ENCODE measurements at places on chromosomes 1 and 21.

GRCh38 chr1:12424087-12424529 is 193.9 kb downstream of the DHRS3 start:
- DNase-seq = no peak

- no peak for DNase-seq
These were observed 141.2 kb downstream of the FGGY start for GRCh38 chr1:59438058-59438560.

DNA sequence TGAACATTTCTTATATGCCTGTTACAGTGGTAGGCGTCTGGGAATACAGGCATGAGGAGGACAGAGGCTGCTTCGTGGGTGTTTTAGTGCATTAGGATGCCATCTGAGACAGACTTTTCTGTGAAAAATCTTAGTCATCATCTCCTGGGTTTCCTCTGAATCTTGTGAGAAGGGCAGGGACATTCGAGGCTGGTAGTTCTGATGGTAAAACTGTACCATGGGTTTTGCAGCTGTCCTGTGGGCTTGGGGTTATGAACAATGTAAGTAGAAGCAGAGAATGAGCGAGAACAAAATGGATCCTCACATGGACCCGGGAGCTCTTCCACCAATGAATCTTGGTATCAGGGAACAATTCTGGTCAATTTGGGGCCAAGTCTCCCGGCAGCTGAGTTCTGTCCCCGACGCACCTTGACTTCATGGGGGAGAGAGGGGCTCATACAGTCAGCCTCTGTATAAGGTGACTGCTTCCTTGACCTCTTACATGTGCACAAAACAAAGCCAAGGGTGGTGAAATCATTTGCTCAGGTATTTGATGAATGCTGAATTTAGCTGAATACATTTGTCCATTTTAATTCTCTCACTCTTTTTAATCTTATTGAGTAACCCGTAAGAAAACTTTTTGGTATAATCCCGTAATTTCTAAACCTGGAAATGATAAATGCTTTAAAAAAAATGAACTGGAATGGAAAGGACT is 63.6 kb upstream of the ERRFI1 start:
- DNase-seq = no peak

- no peak for DNase-seq
These were observed 6.3 kb upstream of the FNDC10 start for GRCh38 chr1:1606232-1606631.

- no peak for DNase-seq
These were observed 40.6 kb downstream of the GJA5 start for GRCh38 chr1:147719711-147720225.

DNA sequence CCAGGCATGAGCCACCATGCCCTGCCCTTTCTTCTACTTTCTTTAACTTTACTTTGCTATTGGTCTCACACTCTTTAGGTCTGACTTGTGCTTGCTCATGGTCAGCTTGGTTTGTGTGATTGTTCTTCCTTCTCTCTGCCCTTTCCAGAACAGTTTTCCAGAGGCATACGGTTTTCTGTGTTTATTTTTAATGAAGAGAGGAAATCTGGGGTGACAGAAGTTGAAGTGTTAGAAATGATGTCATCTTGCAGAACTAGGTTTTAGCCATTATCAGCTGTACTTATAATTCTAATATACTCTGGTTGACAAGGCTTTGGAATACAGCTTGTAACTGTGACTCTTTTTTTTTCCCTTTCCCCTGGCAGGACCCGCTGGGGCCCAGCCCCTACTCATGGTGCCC is 14.4 kb downstream of the AGO3 start:
- DNase-seq = no peak

- DNase-seq = no peak
These were observed 178.4 kb upstream of the TMEM51 start for GRCh38 chr1:14975119-14975518.

GRCh38 chr1:161440312-161440894 is 64.9 kb upstream of the FCGR2A start:
- no peak for DNase-seq

DNA sequence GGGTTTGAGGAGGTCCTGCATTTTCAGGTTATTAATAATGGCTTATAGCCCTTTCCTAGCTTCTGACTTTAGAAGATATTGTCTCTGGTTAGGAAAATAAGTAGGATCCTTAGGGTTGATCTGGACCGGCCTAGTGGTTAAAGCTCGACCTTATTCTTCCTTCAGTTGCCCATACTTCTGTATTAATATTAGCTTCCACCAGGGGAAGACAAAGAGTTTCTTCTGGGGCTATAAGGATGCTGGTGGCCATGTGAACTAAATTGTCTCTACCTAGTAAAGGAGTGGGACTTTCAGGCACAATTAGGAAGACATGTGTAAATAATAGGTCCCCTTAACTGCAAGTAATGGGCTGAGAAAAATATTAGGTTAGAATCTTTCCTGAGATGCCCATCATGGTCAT is 20.6 kb upstream of the FCGR2A start:
- DNase-seq = no peak

- no peak for DNase-seq
These were observed 5.2 kb downstream of the RCC1 start for GRCh38 chr1:28510970-28511440.

- no peak for DNase-seq
These were observed 8.0 kb downstream of the HIPK1 start for GRCh38 chr1:113937146-113937545.

- no peak for DNase-seq
These were observed 107.3 kb downstream of the RNF220 start for GRCh38 chr1:44512313-44512885.

GRCh38 chr1:161781995-161782394 is 15.9 kb downstream of the ATF6 start:
- no peak for DNase-seq

GRCh38 chr1:229479660-229480399 is 28.3 kb downstream of the NUP133 start:
- DNase-seq = no peak

DNA sequence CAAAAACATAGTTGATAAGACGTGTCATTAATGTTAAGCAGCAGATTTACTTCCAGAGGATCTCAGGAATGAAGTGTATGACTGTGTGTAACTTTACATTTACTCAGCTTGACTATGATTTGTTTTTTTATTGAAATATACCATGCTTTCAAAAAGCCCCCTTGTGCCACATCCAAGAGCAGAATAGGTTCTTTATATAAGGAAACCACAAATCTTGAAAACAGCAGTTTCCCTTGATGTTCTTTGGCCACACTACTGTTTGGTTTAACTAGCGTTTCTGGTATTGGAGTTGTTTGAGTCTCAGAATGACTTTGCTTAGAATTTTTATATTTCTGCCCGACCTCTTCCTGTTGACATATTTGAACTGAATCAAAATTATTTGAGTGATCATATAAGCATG is 25.0 kb downstream of the LRRC8C start:
- DNase-seq = no peak

DNA sequence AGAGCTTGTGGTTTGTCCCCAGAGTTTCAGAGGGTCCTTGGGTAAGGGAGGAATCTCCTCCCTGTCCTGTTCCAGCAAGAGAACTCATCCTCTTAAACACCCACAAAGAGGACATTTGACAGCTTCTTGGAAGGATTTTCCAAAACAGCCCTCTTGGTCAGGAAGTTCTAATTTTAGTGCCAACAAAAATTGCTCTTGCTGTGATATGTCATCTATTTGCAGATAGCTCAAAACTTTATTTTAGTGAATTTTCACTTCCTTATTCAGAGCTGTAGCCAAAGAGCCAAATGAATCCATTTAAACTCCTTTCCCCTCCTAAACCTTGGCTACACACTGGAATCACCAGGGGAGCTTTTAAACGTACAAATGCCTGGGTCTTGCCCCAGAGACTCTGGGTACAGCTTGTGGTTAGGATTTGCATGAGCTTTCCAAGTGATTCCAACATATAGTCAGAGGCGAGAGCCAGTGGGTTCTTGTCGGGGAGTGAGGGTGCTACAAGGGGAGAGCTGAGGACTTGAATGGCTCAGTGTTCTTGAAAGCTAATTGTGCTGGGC is 11.8 kb upstream of the RASSF5 start:
- DNase-seq = no peak

GRCh38 chr1:203084588-203085527 is 954 bp downstream of the MYOG start:
- DNase-seq = no peak
